CD4-positive, CD25-positive, alpha-beta regulatory T cell (primary cell): ENCODE measurements at places on chromosomes 3 and 15.

DNA sequence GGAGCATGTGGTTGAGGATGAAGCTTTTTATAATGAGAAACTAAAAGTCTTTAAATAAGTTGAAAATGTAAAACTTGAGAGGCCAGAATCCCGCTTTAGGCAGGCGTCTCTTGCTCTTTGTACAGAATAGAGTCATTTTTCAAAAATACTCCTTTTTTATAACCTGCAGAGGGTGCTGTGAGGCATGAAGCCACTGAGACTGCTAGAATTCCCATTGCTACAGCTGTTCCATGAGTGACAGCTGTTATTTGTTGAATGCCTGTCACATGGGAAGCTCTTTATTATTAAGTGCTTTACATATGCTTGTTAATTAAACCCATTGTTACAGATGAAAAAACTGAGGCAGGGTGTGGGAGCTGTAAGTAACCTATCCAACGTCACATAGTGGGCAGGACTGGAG, 18.5 kb downstream of the MINAR1 start:
- no peak for DNase-seq

DNA sequence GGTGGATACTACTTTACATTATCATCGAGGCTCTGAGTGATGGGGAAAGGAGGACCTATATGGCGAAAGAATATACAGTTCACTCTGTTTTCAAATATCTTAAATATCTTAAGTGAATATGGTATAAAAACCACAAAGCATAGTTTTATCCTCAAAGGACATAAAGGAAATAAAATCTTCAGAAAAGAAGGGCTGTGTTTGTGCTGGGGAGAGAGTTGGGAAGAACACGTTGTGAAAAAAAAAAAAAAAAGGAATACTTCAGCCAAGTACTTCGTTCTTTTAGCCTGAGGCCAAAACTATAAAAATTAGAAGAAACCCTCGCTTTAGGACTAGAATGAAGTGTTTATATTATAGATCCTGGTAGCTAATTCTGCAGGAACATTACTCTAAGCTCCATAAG, 10.2 kb upstream of the TMEM212 start:
- no peak for DNase-seq

GRCh38 chr15:55630858-55631257, 42.7 kb upstream of the PYGO1 start:
- DNase-seq, result no peak

GRCh38 chr3:46660003-46660402, 33.5 kb downstream of the ALS2CL start:
- no peak for DNase-seq

GRCh38 chr3:96705895-96706294, 108.5 kb upstream of the EPHA6 start:
- no peak for DNase-seq

DNA sequence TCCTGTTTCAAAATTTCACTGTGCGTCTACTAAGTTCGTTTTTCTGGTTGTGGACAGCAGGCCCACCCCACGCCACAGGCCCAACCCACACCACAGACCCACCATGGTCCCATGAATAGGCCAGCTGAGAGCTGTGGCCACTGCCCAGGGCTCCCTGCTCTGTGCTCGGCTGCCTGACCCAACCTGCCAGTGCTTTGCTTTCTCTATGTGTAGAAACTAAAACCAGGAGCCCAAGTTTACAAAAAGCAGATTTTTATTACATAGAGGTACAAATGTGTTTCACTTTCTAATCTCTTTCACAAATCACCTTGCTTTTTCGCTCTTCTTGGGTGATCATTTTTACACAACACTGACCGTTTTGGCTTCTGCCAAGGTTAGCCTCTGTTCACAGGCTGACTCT, 69.1 kb downstream of the HERC2 start:
- DNase-seq, result no peak

- no peak for DNase-seq
Observed at GRCh38 chr15:27826902-27827714, 272.0 kb downstream of the OCA2 start.

GRCh38 chr3:128466840-128467541, at the start of gene DNAJB8:
Gene DNAJB8 (minus strand): TSS chr3:128466890. CDS start chr3:128463245, 3,645 bp downstream.
- DNase-seq, result no peak

GRCh38 chr15:74136814-74137536, 6.6 kb downstream of the ISLR2 start:
- no peak for DNase-seq

- no peak for DNase-seq
Observed at GRCh38 chr3:35484929-35485530, 154.3 kb upstream of the ARPP21 start.

GRCh38 chr3:13189639-13190377, 116.6 kb upstream of the IQSEC1 start:
- no peak for DNase-seq

GRCh38 chr3:141071681-141072260, 20.6 kb downstream of the SPSB4 start:
- DNase-seq, result no peak

DNA sequence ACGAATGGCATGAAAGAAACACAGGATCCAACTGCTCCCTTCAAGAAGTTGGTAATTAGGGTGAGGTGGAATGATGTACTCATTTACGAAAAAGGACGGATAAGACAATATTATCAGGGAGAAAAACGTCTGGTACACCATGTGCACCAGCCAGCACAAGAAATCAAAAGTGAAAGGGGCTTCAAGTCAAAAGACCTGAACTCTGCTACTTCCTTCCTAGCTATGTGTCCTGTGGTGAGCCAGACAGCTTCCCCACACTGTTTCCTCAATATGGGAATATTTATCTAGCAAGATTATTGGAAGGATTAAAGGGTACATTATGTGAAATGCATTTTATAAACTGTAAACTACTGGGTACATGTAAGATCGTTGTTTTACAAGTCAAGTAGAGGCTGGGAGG, 33.9 kb downstream of the RAB27A start:
- no peak for DNase-seq
